Mucosa of gallbladder (tissue), 1 donor: ENCODE measurements at places on chromosomes 5 and 9. TPM values are rescaled to one million over a fixed set of nuclear protein-coding genes. Genes with fewer than 3 reads are reported as not detected.

Gene FOXD1
- 2.6 TPM for total RNA-seq

Gene THOC3
- 45.8 TPM for total RNA-seq

Gene AMBP
- total RNA-seq: 1,366 TPM

Gene TNC
- total RNA-seq: 29.4 TPM

Gene GCNT1
- total RNA-seq: 15.6 TPM

Gene SOX30
- total RNA-seq: 0.09 TPM

Gene SEC61B
- 123 TPM for total RNA-seq

Gene PTGES
- 5.0 TPM for total RNA-seq

Gene PCDHA6
- 2.0 TPM for total RNA-seq

Gene CATSPER3
- total RNA-seq: 1.0 TPM

Gene GRIN1
- total RNA-seq: 0.83 TPM

Gene RNF180
- total RNA-seq: 14.8 TPM

Gene PPP3R2
- not detected for total RNA-seq

Gene IFNA13
- total RNA-seq: not detected

Gene PCDHGA7
- total RNA-seq: 4.5 TPM

GRCh38 chr5:146048994-146049703, 56.2 kb downstream of the PLAC8L1 start:
- peak; percentile 64 for DNase-seq

DNA sequence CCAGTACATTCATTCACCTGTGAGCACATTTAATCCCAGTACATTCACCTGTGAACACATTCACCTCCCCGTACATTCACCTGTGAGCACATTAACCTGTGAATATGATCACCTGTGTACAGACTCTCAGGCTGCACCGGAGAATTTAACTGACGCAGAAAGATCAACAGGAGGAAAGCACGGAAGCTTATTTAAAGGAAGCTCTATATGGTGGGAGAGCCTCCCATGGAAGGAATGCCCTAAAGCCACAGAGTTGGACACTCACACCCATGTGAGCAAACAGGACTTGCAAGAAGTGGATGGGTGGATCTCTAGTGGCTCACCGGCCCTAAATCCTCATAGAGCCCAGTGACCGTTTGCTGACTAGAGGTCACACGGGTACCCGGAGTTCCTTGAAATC, 38.2 kb downstream of the TRIP13 start:
- DNase-seq: no peak

GRCh38 chr5:5340206-5340729, 82.2 kb upstream of the ICE1 start:
- DNase-seq: peak; percentile 63

GRCh38 chr5:72268753-72269410, 51.2 kb downstream of the MRPS27 start:
- peak; percentile 53 for DNase-seq

DNA sequence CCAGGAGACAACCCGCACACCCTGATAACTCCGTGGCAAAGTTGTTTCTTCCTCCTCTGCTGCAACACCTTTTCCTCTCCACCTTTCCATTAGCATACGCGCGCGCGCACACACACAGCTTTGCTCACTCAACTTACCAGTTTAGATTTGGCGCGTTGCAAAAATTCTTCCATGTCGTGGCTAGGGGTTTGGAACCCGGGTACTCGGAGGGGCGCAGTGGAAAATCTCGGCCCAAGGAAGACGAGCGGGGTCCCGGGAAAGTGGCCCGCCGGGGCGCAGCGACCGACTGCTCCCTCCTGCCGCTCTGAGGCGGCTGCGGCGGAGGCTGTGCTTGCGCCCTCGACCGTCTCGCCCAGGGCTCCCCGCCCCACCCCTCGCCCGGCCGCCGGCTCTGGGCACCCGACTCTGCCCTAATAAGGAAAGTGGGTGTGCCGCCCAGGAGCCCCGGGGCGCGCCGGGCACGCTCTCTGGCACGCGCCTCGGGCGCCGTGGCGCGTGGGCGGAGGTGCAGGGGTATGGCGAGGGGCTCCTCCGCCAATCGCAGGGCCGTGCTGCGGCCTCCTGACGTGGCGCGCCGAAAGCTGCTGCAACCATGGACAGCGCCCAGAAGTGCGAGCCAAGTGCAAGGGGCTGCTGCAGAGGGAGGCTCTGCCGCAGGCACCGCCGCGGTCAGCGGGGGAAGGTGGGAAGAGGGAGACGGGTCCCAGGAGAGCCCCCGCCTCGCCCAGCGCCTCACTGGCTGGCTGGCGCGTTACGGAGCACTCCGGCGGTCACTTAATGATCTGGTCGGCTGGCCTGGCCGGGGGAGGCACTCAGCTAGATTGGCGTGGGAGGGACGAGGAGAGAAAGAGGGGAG, at the start of gene PRUNE2:
Gene PRUNE2, minus strand, starts transcription at position 324 of the 856 bp plus-strand sequence. Its CDS starts 151 bp downstream, at position 173.
- DNase-seq: peak; percentile 73

DNA sequence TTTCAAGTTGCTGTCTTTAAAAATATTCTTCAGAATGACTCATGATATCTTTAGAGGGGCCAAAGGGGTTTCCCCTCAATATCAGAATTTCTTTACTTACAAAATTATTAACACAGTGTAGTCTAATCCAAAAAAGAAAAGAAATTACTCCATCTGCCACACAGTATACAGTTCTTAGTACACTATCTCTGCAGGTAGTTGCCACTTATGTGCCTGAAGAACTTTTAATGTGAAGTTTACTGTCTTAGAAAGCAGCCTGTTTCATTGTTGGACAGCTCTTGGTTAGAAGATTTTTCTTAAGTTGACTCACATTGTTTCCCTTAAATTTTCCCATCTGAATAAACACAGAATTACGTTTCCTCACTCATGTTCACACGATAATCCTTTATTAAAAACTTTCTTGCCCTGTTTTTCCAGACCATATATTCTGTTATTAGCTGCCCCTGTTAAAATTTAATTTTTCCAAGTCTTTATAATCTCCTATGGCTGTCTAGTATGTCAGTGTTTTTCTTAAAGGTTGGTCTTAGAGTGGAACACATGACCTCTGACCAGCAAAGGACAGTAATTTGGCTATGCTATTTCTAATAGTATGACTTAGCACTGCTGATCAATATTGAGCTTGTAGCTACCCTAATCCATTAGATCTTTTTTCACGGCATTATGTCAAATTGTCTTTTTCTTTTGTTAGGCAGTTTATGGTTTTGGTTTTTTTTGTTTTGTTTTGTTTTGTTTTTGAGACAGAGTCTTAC, 21.8 kb upstream of the FKTN start:
- no peak for DNase-seq

GRCh38 chr5:33363537-33363936, 77.2 kb upstream of the TARS1 start:
- DNase-seq: no peak

DNA sequence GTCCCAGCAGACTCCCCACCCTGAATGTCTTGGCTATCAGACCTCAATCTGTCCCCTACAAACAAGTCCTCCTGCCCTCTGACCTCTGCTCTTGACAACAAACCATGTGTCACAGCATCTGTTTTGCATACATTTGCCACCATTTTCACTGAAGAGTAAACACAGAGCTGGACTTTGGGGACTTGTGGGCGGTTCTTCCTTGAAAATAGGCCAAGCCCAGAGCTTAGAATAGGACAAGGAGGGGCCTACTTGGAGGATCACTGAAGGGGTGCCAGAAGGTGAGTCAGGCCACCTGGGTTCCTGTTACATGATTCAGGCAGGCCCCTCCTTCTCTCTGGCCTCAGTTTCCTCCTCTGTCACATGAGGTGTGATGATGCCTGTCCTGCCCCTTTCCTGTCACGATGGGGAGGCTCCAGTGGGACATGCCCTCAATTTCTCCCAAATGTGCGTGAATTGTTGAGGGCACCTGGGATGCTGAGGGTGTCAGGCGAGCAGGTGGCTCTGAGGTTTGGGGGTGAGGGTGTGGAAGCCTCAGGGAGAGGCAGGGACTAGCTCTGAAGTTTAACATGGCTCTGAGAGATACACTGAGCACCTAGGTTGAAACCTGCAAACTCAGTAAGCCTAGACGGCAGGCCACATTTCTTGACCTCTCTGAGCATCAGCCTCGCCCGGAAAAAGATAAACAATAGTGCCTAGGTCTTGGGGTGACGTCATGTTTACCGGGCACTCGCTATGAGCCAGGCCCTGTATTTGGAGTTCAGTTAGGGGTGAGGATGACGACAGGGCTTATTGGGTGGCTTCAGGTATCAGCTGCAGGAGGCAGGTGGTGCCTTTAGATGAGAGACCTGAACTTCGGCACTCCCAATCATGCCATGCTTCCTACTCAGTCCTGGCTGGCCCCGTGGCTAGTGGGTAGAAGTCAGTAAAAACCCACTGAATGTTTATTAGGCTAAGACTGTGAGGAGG, 107.6 kb upstream of the PITX1 start:
- peak; percentile 70 for DNase-seq

DNA sequence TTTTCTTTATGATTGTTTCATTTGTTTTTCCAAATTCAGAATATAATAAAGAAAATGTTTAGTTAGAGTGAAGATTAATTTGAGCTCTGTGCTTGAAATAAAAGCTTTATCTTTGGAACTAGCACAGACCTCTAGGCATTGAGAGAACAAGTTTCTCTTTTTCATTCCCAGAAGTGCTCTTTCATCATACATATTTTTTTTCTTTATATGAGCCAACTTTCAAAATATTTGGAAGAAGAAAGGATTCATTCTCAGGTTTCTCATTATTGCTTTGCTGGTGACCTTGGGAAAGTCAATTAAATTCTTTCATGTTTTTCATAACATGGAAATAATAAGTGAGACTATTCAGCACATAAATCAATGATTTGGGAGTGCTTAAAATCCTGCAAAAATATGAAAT, 16.8 kb downstream of the CTXN3 start:
- DNase-seq: no peak

- no peak for DNase-seq
These were observed 435.7 kb downstream of the NFIB start for GRCh38 chr9:13878241-13878711.

- peak; percentile 18 for DNase-seq
These were observed 212.0 kb upstream of the KIF2A start for GRCh38 chr5:62093976-62094375.

DNA sequence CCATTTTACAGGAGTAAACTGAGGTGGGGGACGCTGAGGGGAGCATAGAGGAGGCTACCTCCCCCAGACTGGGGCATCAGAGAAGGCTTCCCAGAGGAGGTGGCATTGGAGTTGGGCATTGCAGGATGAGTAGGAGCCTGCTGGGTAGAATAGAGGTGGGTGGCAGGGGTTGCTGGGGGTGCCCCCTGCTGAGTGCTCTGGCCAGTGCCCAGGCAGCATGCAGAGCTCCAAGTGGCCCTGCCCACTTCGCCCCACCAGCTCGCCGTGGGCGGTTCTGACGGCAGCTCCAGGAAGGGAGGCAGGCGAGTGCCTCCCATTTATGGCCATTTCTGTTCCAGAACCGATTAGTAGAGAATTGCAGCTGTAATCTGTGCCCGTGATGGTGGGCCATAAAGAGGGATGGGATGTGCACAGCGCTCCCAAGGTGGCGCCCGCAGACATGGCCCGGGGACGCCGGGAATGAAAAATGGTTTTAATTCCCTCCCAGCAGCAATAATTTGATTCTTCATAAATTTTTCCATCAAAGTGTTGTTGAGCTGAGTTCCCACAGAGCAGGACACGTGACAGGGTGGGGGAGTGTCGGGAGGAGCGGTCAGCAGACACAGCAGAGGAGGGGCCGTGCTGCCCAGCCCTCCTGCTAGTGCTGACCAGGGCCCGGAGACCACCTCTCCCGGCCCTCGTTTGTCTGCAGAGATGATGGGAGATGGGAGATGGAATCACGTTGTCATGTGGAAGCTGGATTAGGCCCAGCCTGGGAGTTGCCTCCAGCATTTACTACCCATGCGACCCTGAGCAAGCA, 75.5 kb downstream of the LMX1B start:
- DNase-seq: no peak

- no peak for DNase-seq
These were observed 59.0 kb upstream of the KLF4 start for GRCh38 chr9:107548298-107549142.

- DNase-seq: peak; percentile 15
These were observed 85.6 kb downstream of the SLC28A3 start for GRCh38 chr9:84254972-84255371.

DNA sequence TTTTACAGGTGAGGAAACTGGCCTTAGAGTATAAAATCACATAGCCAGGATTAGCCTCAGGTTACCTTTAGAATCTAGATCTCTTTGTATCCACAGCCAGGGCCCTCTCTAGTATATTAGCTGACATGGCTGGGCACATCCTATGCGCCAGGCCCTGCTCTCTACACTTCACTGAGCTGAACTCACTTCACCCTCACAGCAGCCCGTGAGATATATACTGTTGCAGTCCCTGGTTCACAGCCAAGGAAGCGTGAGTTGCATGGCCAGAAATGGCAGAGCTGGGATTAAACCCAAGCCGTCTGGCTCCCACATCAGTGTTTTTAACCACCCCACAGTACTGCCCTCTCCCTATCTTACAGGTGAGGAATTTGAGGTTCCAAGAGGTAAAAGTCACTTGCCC, 58.4 kb downstream of the DAB2IP start:
- no peak for DNase-seq

GRCh38 chr5:67802766-67803165, 412.8 kb upstream of the PIK3R1 start:
- DNase-seq: no peak

- no peak for DNase-seq
These were observed 19.5 kb upstream of the TTC33 start for GRCh38 chr5:40775085-40775845.

- no peak for DNase-seq
These were observed 35.3 kb upstream of the ICE1 start for GRCh38 chr5:5387192-5387591.

- no peak for DNase-seq
These were observed 406.2 kb upstream of the IRX4 start for GRCh38 chr5:2288968-2289367.

GRCh38 chr9:86783884-86784283, 163.4 kb downstream of the GAS1 start:
- DNase-seq: no peak

DNA sequence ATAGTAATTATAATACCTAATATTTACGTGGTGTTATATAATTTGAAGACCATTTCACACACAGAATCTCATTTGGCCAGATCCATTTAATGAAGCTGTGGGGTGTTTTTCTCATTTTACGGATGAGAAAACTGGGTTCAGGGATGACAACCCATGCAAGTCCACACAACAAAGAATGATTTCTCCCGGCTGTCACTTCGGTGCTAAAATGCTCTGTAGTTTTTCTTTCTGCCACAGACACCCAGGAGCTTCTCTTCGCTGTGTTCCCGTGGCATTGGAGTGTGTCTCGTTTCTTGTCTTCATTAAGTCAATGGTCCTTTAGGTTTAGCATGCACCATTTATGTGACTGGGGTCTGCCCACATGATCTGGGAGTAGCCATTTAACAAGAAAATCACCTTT, 308.5 kb downstream of the ENC1 start:
- no peak for DNase-seq
